Stimulated activated memory B cell treated with anti-CD40 and anti-IgM and Interleukin-4, amounts not matched to agents 10 μg/mL and 1 μg/mL and 100 μg/mL, for 72 hours (primary cell): ENCODE measurements at places on chromosomes 3 and 15.

DNA sequence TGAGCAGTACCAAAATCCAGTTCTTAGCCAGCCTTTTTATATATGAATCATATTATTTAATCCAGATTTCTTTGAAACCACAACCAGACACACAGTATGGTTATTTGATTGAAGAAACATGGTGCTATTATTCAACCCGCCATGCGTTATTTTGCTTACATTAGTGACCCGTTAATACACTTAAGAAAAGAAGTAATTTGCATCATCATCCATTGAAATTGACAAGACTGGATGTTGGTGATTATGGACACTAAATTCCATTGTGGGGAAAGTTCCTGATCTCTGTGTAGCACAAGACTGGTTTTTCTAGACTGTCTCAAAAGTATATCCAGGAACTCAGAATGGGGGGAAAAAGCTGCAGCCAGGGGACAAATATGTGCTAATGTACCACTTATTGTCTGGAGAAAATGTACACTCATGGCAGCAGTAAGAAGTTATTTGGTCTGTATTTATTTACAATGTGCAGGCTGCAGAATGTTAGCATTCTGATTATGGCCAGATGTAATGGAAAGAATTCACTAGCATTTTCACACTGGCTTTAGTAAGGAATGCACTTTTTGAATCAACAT, 80.3 kb downstream of the FILIP1L start:
- ATAC-seq, result no peak

DNA sequence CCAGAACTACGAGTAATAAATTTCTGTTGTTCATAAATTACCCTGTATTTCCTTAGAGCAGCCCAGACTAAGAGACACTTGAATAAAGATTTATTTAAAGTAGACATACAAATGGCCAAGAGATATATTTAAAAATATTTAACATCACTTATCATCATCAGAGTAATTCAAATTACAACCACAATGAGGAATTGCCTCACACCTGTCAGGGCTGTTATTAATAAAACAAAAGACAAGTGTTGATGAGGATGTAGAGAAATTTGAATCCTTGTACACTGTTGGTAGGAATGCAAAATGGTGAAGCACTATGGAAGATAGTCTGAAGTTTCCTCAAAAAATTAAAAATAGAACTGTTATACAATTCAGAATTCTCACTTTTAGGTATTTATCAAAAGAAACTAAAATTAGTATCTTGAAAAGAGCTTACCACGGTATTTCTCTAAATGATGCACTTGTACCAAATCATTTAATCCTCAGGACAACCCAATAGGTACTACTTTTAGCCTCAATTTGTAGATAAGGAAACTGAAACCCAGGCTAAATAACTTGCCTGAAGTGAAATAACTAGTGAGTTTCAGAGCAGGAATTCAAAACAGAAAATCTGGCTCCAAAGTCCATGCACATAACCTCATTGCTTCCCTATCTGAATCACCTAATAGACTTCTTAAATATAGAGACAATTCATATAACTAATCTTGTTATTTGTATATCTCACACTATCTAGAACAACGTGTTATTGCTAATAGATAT, 69.4 kb downstream of the ZBTB20 start:
- no peak for ATAC-seq

DNA sequence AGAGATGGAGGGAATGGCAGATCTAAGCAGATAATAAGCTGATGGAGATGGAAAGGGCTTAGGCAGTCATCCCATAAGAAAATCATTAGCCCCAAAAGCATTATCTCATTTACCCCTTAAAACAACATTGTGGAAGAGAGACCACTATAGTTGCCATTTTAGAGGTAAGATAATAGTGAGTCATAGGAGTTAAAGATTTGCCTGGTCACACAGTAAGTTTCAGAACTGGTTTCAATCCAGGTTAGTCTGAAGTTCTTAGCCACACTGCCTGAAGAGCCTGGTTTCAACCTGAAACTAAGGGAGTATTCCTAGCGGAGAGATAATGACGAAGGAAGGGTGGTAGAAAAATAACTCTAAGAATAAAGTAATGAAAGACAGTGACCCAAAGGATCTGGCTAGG, 13.0 kb upstream of the UBR1 start:
- peak; percentile 59 for ATAC-seq

GRCh38 chr3:177751770-177752169, 554.5 kb upstream of the TBL1XR1 start:
- no peak for ATAC-seq

DNA sequence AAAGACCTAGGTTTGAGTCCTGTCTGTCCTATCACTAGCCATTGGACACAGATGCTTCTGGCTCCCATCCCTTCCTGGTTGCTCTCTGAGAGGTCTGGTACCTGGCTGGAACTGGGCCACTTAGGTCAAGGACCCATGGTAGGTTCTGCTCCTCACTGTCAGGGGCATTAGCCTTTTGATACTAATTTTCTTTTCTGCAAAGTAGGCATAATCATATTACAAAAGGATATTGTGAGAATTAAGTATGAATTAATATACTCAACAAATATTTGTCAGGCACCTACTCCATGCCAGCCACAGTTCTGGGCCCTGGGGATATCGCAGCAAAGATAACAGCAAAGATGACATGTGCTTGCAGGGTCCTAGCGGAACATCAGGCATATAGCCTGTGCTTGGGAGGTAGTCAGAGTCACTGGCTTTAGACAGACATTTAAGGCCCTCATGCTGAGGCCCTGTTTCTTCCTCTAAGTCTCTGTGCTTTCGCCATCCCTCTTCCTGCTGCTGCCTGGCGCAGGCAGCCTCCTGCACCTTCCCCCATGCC, 25.6 kb upstream of the LCTL start:
- no peak for ATAC-seq

DNA sequence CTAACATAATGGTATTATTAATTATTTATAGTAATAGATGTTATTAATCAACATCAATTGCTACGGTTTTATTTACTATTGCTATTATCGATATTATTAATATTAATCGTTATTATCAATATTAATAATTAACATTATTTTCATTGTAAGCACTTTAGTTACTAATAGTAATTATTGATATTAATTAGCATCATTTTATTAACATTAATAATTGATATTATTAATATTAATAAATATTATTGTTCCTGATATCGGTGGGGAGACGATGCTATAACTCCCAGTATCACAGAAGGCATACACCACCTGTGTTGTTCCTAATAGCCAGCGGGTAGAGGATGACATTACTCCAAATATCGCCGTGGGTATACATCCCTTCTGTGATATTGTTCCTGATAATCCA, 335.5 kb downstream of the MEX3B start:
- ATAC-seq, result no peak

DNA sequence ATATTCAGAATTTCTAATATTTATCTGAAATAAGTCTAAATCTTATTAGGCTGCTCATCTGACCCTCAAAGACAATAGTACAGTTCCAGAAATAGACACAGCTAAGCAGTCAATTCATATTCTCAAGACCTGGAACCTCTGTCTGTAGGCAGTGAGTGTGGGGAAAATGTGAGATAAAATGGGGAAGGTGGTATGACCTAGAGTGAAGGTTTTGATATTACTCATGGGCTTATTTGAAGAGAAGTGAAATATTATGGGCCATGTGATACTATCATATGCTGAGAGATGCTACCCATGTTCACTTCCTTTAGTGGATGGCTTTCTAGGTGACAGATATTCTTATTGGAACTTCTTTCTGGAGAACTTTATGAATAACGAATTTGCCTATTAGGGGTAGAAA, 33.5 kb downstream of the TGFBR2 start:
- peak; percentile 89 for ATAC-seq

DNA sequence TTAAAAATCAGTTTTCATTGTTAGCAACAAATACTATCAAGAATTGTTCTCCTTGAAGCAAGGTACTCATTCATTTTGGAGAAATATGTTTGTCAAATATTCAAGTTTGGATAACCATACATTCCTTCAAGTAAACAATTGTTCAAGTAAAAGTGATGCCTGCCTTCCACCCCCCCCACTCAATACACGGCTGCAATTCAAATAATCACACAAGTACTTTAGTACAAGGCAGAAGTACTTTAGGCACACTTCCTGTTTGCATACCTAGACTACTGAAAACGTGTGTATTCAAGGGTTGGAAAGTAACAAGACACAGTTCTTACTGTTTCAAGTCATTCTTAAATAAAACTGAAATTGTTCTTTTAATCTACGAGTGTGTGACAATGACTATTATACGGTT, 45.4 kb downstream of the TJP1 start:
- no peak for ATAC-seq

DNA sequence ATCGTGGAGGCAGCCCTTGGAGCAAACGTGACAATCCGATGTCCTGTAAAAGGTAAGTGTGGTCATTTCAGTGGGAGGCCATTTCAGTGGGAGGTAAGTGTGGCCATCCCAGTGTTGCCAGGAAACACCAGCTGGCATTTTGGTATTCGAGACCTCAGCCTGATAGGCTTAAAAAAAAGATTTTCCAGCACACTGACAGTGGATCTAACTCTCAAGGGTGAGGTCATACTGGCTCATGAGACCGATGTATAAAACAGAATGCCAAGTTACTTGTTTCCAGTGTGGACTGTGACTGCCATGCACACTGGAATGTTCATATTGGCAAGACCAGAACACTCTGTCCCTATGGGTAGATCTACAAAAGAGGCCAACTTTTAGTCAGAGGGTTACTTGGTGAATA, 244.4 kb upstream of the GOLGA6L4 start:
- no peak for ATAC-seq

DNA sequence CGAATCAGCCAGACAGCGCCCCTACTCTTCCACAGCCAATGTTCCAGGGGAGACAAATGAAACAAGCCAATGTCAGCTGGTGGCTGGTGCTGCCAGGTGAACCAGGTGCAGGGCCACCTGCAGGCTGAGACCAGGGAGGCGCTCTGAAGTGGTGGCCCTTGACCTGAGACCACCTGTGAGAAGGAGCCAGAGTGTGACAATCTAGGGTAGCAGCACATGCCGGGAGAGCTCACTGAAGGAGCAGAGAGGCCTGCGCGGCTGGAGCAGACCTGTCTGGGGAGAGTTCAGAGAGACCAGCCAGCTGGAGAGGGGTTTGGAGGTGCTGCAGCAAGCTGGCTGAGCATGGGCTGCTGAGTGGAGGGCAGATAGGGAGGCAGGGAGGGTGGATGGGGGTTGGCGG, 693 bp upstream of the STAB1 start:
- no peak for ATAC-seq

- ATAC-seq, result no peak
Observed at GRCh38 chr3:42288385-42288784, 22.4 kb upstream of the CCK start.

DNA sequence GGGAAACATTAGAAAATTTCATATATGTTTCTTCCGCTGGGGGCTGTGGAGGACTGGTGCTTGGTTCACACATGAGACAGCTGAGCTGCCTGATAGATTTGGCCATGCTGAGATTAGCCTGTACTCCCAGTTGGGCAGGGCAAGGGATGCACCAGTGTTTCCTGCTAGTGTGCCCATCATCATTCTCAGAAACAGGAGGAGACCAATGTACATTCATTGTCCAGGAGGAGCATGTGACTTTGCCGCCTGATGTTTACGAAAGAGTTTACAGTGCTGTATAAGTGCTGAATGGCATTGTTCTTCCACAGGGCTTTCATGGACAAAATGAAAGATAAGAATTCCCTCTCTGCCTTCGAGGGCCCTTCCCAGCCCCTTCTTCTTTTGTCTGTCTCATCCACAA, 311.1 kb upstream of the THBS1 start:
- no peak for ATAC-seq

GRCh38 chr3:51860703-51861665, at the start of gene IQCF2:
IQCF2 (plus strand) TSS chr3:51861615; CDS start chr3:51861667, 52 bp downstream.
- ATAC-seq, result peak; percentile 92

DNA sequence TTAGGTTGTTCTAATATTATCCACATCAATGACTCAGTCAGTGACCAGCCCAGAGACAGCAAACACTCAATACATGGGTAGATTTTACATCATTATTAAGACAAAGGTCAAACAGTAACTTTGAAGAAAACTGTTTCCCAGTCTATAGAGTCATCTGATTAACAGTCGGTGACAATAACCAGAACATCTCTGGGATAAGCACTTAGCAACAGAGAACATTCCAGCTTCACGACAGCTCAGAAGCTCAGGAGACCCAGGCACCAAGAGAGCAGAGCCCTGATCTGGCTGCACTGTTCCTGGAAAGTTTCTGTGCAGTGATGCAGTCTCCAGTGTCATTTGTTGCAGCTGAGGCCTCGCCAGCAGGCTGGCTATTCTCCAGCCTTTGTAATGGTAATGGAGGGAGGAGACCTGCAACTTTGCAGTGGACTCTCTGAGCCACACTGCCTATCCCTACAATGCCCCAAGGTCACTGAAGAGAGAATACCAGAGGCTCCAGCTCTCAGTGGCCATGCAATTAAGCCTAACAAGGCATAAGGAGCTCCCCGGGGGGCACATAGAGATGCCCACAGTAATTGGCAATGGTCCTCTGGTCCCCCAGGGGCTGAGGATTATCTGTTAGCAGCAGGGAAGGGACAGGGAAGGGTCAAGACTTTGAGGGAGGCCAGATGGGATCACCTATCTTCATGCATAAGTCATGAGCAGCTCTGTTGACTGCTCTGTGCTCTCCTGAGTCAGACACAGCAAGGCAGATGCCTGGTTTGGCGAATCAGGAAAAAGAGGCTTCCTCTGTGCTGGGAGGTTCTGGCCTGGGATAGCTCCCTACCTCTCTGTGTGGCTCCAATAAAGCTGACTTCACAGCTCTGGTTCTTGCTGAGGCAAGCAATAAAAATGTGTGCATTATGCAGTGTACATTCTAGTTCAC, 163.6 kb downstream of the CTNNB1 start:
- ATAC-seq, result peak; percentile 27

DNA sequence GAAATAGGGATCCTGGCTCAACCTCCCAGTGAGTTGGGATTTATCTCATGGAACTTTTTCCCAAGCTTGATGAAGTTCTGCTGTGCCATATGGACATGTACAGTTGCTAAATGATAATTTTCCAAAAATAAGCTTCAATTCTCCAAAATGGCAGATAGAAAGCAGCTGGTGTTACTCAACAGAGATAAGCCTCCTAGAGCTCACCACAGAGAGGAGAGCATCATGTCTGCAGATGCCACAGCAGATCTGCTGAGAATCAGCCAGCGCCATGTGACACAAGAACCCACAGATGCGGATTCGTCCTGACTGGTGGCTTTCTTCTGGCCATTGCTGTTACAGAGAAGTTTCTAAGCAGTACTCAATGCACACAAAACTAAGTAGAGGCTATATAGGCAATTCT, 50.6 kb downstream of the AGTR1 start:
- ATAC-seq, result no peak

DNA sequence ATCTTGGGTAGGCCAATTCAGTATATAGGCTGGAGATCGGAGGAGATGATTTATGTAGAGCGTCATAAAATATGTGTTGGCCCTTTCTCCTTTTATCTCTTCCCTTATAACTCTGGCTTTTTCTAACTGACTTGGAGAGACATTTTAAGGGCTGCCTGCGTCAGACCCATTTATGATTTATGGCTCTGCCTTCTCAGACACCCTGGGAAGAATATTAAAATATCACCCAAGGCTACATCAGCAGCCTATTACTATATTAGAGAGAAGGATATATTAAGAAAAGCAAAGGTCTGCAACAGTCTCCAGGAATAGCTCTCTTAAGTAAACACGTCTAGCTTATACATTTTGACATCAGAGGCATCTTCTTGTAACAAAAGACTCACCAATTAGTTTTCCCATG, 179.4 kb downstream of the SV2B start:
- no peak for ATAC-seq

GRCh38 chr15:79635897-79636561, 203.9 kb downstream of the MINAR1 start:
- ATAC-seq, result no peak
